ENCODE measurements at places on chromosomes 5 and 9. TPM values are rescaled to one million over a fixed set of nuclear protein-coding genes. Genes with fewer than 3 reads are reported as not detected.

Gene C5orf63
- 6.2 TPM for total RNA-seq

DNA sequence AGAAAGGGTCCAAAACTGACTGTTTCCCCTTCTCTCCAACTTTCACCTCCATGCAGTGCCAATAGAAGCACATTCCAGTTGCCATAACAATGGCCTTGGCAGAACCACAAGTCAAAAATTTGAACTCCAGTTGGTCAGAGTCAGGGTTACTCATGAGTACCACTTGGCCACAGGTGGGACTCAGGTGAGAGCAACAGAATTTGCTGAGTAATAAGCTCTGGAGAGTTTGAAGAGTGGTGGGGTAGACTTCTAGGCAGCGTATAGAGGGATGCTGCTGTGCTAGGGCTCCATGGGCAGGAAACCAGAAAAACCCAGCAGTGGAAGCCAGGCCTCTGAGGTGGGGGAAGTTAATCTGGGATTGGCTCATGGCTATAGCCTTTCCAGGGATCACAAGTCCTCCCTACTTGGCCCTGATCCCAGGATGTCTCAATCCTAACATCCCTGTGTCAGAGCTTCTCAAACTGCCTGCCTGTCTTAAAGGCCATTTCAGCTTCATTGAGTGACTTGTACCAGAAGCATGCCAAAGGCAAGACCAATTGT, 30.2 kb downstream of the SNX18 start:
- DNase-seq = peak; percentile 63

Gene ZNF483
- total RNA-seq = 14.6 TPM

GRCh38 chr5:39712316-39713249, 287.8 kb upstream of the DAB2 start:
- no peak for DNase-seq

DNA sequence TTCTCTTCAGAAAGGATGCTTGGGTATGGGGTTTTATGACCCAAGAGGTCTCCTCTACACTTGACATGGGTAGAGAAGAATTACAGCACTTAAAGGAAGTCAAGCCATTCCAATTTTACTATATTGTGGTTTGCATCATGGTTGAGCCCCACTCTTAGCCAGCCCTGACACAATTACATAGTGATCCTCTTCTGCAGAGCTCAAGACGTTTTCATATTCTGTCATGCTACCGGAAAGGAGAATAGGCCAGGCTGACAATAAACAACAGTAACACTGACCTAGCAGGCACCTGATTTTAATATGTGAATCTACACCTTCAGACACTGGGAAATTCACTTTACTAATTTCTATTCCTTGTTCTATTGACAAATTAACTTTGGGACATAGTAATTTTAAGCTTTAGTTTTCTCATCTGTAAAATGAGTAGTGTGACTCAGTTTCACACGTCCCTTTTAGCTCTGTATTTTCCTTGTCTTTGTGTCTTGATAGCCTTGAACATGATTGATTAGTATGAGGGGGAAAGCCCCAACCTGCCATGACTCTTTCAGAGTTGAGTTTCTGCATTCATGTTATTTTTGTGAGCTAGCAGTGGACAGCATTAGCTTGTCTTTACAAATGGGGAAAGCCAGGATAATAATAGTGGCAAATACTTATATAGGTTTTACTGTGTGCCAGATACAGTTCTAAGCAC, 83.8 kb downstream of the SV2C start:
- DNase-seq = no peak

DNA sequence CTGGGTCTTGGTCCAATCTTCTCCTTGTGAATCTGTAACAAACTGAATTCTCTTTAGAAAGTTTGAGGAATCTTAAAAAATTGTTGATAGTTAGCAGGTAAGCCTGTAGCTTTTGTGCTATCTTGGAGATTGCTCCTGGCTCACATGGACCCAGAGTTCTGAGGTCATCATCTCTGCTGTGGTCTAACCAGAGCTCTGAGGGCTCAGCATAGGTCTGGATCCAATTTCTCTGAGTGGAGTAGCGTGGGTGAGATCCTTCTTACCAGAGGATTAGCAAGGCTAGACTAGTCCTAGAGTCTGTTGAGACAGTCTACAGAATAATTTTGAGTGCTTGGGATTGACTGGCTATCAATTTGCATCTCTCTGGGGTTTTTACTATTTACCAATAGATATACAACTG, 60.5 kb upstream of the IL6ST start:
- no peak for DNase-seq

Gene PHPT1
- 84.1 TPM for total RNA-seq

Gene WNT8A
- total RNA-seq = not detected

- peak; percentile 73 for DNase-seq
These were observed 23.3 kb upstream of the COL5A1 start for GRCh38 chr9:134618163-134618832.

DNA sequence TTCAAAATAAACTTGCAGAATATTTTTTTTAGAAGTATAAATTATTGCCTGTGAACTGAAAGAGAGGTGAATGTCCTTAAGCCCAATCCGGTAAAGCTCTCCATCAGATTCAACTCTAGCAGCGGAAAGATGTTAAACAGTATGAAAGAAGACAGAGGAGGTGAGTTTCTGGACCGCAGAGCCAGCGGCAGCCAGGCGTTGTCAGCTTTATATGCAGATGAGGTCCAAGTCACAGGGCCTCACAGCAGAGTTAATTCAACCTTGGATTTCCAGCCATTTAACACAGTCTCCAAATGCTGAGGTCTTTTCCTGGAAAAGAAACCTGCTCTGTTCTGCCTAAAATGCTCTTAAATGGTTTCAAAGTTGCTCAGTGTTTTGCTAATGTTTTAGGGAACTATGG, 75.5 kb downstream of the OTULIN start:
- no peak for DNase-seq

GRCh38 chr5:158413122-158413680, 554.3 kb upstream of the CLINT1 start:
- DNase-seq = no peak

DNA sequence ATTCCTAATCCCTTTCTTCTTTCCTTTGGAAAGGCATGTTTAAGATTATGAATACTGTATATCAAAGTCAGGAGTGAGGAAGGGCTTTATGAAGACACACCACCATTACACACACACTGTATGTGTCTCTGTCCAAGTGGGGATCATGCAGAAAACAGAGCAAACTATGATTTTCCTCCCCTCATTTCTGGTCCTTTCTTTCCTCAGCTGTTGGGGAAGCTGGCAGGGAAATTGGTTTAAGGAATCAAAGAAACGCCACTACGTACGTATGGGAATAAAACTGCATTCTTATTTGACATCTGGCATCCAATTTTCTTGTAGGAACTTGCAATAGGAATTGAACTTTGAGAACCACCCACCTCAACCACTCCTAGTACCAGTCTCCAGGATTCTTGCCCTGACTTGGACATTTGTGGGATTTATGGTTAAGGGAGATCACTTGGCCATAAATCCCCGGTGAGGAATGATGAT, 125.8 kb downstream of the PDE4D start:
- no peak for DNase-seq

- DNase-seq = no peak
These were observed 647.2 kb downstream of the BNC2 start for GRCh38 chr9:16223074-16223871.

Data from aorta (tissue), 5 donors.